NCI-H1436 treated with DMSO at 0.1 percent for 48 hours (cell line): ENCODE measurements at places on chromosomes 6 and 20.

DNA sequence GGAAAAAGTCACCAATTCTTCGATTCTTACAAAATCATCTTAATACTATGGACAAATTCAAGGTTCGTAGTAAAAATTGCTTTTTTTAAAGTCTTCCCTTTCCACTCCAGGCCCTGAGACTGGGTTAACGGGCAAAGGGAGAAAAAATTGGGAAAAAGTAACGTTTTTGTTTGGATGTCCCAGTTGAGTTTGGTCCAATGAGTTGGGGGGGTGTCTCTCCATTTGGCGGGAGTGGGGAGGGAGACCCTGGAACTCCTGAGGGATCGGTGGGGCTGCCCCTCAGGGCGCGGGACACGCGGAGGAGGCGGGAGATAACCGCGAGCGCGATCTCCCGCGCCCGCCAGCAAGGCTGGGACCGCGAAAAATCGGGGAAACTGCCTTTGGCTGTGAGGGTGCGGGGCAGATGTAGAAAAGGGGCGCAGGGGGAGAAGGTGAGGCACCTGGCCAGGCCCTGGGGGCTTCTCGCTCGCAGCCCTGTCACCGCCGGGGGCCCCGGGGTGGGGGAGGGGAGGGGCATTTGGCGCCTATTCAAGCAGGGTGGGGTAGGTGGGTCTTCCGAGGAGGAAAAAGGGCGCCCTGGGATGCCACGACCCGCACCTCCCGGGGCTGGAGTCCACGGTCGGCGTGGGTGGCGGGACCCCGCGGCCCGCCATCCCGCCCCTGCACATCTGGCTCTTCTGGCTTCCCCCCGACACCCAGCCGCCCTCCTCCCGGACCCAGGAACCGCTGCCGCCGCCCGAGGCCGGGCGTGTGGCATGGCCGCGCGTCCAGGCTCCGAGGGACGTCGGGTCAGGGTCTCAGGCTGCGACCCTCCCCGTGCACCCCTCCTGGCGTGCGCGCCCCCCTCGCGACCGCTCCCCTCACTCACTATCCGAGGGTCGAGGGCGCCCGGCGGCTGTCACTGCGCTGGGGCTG, 595 bp downstream of the FBXO5 start:
- DNase-seq: no peak

DNA sequence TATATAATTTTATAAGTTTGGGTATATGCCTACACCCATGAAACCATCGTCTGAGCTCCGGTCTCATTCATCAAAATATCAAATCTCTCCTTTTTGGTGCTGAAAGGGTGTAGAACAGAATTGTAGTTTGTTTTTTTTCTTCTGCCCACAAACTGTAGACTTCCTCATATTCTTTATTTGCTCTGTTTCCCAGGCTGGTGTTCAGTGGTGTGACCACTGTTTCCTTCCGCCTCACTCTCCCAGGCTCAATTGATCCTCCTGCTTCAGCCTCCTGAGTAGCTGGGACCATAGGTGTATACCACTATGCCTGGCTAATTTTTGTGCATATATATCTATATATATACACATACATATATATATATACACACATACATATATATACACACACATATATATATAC, 139.6 kb upstream of the HCRTR2 start:
- no peak for DNase-seq

- no peak for DNase-seq
These were observed 92.0 kb upstream of the PRDM1 start for GRCh38 chr6:105994118-105994590.

DNA sequence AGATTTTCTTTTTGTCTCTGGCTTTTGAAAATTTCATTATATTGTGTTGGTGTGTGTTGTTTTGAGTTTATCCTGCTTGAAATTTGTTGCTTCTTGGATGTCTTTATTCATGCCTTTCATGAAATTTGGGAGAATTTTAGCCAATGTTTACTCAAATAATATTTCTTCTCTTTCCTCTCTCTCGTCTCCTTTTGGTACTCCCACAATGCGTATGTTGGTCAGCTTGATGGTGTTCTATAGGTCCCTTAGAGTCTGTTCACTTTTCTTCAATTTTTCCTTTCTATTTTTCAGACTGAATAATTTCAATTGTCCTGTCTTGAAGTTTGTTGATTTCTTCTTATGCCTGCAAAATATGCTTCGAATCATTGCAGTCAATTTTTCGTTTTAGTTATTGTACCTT, 39.6 kb downstream of the SCP2D1 start:
- no peak for DNase-seq

- no peak for DNase-seq
These were observed 37.0 kb downstream of the RIOK1 start for GRCh38 chr6:7426447-7427169.

GRCh38 chr20:4740774-4741431, 19.2 kb downstream of the PRND start:
- no peak for DNase-seq

DNA sequence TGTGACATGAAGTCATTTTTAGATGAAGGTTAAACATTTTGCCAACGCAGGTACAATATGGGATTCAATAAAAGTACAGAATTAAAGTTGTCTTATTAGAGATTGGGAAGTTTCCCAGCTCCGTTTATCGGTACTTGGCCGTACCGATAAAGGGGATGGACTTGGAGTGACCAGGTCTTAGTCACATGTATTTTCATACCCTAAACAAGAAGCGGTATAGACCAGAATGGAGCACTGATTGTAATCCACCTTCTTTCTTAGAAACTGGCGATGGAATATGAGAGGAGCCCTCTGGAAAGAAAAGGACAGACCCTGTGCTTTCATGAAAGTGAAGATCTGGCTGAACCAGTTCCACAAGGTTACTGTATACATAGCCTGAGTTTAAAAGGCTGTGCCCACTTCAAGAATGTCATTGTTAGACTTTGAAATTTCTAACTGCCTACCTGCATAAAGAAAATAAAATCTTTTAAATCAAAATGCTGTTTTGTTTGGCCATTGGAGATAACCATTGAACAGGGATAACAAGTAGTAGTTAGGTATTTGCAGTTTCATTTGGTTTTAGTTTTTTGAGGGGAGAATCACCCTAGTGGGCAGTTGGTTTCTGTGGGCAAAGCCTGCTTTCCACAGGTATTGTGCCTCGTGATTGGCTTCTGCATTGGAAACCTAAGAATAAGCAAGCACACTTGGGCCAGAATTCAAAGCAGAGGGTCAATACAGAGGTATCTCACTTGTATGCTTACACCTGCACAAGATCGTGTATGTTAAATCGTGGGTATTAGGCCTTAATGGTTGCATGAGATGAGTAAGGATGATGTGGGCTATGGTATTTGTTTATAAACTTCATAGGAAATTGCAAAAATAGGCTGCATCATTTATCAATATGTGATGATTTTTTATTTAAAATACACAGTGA, 11.2 kb upstream of the ZNFX1 start:
- DNase-seq: no peak

- no peak for DNase-seq
These were observed 8.5 kb downstream of the RMND1 start for GRCh38 chr6:151443454-151443853.

DNA sequence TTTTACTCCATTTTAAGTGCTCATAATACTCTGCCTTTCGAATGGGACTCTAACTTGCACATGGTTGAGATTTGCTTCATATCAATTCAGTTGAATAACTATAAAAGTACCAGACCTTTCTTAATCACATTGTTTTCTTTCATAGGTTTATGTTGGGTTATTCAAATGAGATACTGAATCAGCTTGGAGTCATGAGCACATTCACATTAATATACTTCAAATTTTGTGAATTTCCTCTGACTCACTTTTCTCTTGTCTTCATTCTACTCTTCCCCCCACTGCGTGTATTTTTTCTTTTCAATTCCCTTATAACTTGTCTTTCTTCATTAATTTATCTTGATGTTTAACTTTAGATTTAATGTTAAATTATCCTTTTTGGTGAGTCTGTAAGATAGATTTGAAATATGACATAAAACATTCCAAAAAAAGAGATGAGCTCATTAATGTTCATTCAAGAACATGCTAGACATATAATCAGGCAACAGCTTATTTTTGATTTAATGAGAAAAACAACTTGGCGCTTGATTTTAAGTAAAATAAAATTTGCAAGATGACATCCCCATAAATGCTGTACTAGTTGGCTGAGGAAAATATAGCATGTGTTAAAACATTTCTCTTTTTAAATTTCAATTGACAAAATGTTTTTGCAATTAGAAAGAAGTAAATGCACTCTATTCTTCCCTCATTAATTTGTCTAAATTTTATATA, 736.0 kb downstream of the CD109 start:
- DNase-seq: no peak

GRCh38 chr6:37011656-37012378, 6.4 kb downstream of the FGD2 start:
- no peak for DNase-seq

DNA sequence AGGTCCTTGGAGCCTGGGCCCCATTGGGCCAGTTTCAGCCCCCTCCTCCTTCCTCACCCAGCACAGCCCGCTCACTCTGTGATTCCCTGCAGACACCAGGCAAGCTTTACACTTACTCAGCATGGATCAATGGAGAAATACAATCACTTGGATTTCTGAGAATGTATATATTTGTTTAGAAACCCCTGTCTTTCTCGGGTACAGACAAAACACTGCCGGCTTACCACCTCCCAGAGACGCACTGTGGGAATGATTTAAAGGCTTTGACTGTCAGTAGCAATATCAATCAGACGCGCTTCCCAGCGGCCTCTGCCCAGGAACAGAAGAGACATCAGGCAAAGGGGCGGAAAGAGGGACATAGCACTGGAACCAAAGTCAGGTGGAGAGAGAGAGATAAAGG, 186.5 kb downstream of the MAFB start:
- no peak for DNase-seq

GRCh38 chr6:47483516-47483852, 5.9 kb downstream of the CD2AP start:
- no peak for DNase-seq
